ENCODE measurements at places on chromosomes 5 and 9.

DNA sequence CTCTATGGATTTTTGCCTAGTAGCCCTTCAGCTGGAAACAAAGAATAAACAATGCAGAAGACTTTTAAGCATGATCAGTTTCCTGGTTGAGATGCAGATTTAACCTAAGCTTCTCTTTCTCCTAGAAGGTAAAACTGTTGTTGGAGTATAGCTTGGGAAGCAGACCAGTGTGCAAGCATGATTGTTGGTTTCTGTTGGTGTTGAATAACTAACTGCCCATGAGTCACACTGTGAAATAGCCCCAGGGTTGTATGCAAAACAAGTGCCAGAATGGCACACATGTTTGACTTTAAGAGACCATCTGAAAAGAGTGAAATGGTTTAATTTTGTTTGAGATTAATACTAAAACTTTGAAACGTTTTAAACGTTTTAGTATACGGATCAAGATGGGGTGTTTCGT is 227.1 kb downstream of the ARHGEF28 start:
- no peak for DNase-seq

DNA sequence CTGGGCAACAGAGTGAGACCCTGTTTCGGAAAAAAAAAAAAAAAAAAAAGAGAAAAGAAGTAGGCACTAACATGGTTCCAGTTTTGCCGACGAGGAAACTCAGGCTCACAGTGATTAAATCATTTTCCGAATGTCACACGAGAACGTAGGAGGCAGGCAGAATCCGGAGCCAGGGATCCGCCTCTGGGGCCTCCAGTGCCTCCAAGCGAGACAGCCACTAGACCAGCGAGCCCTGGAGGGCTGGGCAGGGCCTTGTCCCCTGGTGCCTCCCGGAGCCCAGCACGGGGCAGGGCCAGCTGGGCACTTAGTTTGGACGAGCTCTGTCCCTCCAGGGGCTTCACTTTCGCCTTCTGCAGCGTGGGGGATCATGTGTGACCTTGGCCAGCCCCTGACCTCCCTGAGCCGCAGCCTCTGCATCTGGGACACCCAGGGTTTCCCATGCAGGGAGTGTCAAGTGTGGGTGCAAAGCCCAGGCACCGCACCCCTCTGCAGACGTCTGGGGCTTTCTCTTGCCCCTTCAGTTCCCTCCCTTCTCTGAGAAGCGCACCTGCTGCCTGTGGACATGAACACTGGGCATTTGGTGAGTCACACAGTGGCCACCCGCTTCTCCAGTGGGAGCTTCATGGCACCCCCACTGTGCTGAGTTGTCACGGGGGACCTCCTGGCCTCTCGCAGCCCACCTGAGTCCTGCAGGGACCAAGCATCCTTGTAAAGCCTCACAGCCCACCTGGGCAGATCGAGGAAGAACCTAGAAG is 80.3 kb downstream of the RXRA start:
- DNase-seq = no peak

GRCh38 chr5:149128023-149128875 is 13.0 kb upstream of the ABLIM3 start:
- no peak for DNase-seq

DNA sequence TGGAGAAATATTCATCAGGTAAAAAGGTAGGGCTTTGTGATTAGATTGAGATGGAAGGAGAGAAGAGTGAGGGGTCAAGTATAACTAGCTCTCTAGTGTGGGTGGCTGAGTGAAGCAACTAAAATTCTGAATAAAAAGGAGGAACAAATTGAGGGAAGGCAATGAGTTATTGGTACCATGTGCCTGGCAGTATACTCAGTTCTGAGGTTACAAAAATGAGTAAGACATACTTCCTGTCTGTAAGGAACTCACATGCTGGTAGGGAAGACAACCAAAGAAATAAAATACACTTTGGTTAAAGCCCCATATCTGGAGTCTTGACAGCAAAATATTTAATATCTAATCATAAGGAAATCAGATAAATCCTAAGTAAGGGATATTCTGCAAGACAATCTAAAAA is 476.8 kb upstream of the C9orf72 start:
- no peak for DNase-seq

GRCh38 chr9:121840838-121841760 is 189.7 kb downstream of the DAB2IP start:
- DNase-seq = peak; percentile 81

DNA sequence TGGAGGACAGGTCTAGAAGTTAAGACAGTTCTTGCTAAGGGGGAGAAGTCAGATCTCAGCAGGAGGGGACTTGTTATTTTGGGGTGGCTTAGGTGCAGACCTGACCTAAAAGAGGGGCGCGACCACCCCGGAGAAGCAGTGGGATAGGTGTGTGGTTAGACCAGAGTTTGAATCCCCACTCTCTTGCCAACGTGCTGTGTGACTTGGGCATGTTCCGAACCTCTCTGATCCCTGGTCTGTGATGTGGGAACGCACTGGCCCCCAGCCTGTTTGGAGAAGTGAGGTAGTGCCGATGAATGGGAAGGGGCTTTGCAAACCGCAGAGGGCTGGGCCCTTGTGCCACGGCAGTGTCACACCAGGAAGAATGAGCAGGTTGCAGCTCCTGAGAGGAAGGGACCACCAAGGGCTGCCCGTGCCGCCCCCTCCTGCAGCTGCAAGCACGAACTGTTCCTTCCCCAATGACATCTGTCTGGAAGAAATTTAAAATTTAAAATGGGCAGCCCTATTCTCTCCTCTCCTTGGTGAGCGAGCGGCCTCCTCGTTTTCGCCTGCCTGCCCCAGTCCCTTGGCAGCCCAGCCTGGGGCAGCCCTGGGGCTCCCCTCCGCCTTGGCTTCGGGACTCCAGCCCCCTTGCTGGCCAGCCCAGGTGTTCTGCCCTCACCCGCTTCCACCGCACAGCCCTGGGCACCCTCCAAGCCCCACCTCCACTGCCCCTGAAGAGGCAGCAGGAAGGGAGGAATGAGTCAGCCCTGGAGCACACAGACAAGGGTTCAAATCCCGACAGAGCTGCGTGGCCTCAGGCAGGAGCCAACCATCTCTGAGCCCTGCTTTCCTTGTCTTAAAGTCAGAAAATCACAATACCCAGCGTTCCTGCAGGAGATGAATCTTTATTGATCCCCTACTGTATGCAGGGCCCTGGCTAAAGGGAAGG is 1.6 kb downstream of the FIBCD1 start:
- DNase-seq = no peak

DNA sequence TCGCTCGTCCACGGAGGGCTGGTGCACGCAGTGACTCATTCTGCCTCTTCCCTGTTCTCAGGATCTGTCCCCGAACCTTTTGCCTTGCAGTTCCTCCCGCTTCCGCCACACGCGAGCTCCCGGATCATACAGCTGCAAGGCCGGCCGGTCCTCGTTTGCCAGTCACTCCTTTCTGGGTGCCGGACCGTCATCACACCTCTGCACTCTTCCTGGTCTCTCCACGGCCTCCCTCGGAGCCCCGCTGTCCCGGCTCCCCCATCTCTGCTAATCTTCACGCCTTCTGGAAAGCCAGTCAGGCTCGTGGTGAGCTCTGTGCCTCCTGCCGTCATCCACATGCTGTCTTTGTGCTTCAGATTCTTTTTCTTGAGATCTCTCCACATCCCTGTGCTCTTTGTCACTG is 91.8 kb downstream of the STX17 start:
- DNase-seq = no peak

GRCh38 chr9:34884747-34885189 is 73.3 kb upstream of the PHF24 start:
- no peak for DNase-seq

GRCh38 chr5:76099756-76100155 is 16.6 kb downstream of the SV2C start:
- no peak for DNase-seq

- no peak for DNase-seq
These were observed 830 bp downstream of the ADAMTSL1 start for GRCh38 chr9:18474783-18475182.

- no peak for DNase-seq
These were observed 216.7 kb downstream of the CCDC171 start for GRCh38 chr9:15769547-15769946.

DNA sequence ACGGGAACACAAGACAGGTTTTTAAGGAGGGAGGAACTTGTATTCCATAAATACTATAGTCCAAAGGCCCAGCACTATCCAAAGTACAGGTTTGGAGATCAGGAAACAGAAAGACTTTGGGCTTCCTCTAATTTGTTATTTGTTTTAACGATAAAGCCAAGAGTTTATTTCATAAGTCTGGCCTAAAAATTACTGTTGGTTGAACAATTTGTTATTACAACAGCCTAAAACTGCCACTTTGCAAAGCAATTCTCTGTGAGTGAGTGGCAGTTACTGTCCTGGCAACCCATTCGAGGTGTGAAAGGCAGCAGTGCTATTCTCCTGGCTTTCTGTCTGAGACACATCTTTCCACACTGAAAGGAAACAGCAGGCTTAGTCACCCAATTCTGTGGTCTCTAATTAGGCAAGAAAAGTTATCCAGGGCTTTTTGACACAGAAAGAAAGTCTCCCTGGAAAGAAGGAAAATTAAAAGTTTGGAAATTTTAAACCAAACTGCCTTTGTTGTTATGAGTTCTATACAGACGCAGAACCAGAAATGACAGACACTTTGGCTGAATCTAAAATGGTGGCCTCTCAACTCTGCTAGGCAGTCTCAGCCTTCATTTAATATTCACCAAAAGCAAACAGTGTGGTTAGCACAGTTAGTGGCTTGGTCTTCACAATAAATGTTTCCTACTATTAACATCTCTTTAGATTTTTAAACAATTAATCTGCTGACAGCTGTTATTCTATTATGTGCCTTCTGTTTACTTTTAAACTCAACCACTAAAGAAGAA is 33.9 kb downstream of the PSMB7 start:
- DNase-seq = no peak

GRCh38 chr9:121672213-121672612 is 20.8 kb downstream of the DAB2IP start:
- peak; percentile 73 for DNase-seq

- DNase-seq = no peak
These were observed 12.4 kb downstream of the IPPK start for GRCh38 chr9:92657296-92658094.

GRCh38 chr5:157342822-157343402 is 77.0 kb downstream of the CYFIP2 start:
- DNase-seq = no peak

GRCh38 chr9:133148199-133149129 is 15.2 kb downstream of the GBGT1 start:
- peak; percentile 38 for DNase-seq

Data from G401 (cell line).